ENCODE measurements at places on chromosomes 5 and 9. TPM values are rescaled to one million over a fixed set of nuclear protein-coding genes. Genes with fewer than 3 reads are reported as not detected.

Gene NAIP
- 16.4 TPM for total RNA-seq

DNA sequence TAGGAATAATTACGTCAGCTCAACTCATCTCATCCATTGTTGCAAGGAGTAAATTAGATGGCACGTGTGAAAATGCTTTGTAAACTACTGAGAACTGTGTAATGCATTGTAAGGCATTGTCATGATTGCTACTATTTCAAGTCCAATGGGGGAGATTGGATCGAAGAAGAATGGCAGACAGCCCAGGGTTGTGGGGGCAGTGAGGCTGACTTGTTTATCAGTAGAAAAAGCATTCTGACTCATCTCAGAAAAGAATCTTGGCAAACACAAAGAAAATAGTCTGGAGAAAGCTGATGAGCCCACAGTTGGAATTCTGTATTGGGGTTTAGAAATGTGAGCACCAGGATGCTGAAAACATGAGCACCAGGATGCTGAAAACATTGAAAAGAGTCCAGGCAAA lies 28.0 kb upstream of the DAP start:
- H3K4me3 ChIP-seq, result no peak overlapping the region
- no peak overlapping the region for H3K27ac ChIP-seq
- no peaks in the 10 kb centered on the region for H3K36me3 ChIP-seq
- H3K27me3 ChIP-seq, result no peaks in the 10 kb centered on the region
- DNase-seq, result no peak

DNA sequence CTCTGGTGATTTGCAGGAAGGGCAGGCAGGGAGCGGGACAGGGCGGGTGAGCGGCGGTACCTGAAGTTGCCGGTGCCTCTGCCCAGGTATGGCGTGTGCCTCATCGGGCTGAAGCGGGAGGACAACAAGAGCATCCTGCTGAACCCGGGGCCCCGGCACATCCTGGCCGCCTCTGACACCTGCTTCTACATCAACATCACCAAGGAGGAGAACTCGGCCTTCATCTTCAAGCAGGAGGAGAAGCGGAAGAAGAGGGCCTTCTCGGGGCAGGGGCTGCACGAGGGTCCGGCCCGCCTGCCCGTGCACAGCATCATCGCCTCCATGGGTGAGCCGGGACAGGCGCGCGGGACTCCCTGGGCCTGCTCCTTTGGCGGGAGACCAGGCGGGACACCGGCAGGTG lies 68.8 kb downstream of the KCNT1 start:
- no peaks in the 10 kb centered on the region for H3K36me3 ChIP-seq
- H3K4me3 ChIP-seq, result no peak overlapping the region
- H3K27me3 ChIP-seq, result peaks cover 3% of the 10 kb centered on the region
- no peaks in the 10 kb centered on the region for H3K4me1 ChIP-seq

Gene PCDHGA7
- total RNA-seq, result 0.31 TPM

GRCh38 chr9:116656977-116657376 lies 30.1 kb upstream of the TRIM32 start:
- no peak overlapping the region for H3K4me3 ChIP-seq
- no peaks in the 10 kb centered on the region for H3K36me3 ChIP-seq
- no peaks in the 10 kb centered on the region for H3K27me3 ChIP-seq
- H3K4me1 ChIP-seq, result no peaks in the 10 kb centered on the region
- DNase-seq, result no peak
- no peak overlapping the region for H3K27ac ChIP-seq

Gene MSMP
- total RNA-seq, result not detected
